ENCODE measurements at places on chromosomes 1 and 21.
A peak's percentile ranks its signal among the peaks of the same experiment; 100 is the strongest.

DNA sequence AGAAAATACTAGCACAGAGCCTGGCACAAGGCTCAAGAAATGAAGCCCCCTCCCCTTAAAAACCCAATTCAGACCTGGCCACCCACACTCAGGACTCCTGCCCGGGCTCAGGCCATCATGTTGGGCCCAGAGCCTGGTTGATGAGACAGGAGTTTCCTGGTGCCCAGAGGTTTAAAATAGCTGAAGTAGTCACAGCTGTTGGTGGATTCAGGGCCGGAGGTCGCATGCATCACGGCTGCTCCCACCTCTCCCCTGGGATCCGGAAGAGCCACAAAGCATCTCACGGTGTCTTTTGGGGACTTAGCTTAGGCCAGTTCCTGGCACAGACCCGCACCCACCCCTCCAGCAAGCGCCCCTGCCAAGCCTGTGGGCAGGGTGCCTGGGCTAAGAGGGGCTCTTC is 2.6 kb upstream of the PADI2 start:
- DNase-seq, result no peak

- DNase-seq, result no peak
Observed at GRCh38 chr1:160116283-160117147, 956 bp downstream of the ATP1A2 start.

DNA sequence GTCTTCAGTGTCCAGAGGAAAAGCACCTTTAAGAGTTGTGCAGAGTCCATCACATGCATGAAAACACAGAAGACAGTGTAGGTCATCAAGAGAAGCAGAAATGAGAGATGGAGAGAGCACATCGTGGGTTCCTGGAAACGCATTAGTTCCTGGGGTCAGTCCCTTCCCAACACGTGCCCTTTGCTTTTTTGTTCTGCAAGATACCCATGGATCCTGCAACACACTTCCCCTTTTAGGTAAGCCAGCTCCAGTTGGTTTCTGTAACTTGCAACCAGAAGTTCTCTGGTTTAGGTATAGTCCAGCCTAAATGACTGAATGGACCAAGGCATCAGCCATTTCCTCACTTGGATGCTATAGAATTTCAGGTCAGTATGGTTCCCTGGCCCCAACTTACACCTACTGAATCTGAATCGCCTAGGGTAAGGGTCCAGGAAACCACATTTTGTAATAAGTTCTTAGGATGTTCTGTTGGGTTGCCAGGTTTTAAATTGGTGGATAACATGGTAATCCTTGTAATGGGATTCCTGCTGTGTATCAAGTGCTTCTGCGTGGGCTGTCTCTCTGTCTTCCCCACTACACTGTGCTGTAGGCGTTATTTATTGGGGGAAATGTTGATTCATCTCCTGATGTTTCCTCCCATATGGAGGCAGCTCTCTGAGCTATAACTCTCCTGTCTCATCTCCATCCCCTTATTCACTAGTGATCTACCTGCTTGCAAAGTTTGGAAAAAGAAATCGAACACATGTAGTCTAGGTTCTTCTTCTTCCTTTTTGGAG is 230.6 kb downstream of the TNR start:
- no peak for DNase-seq

DNA sequence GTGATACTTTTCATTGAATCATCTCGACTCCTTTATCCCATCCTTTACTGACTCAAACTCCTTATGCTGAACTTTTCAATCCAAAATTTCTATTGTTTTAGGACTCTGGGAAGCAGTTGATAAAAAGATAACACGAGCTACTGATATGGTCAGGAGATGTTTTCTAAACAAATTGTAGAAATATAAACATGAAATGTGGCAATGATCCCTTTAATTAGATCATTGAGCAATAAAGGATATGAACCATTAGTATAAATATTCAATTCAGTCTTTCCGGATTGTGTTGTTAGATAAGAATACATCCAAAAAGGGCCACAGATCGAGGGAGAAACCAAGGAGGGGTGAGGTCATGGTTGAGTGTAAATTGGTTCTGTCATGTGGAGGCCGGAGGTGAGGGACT is 88.4 kb downstream of the NID1 start:
- no peak for DNase-seq

GRCh38 chr21:16370186-16370585 is 640.4 kb downstream of the USP25 start:
- no peak for DNase-seq

DNA sequence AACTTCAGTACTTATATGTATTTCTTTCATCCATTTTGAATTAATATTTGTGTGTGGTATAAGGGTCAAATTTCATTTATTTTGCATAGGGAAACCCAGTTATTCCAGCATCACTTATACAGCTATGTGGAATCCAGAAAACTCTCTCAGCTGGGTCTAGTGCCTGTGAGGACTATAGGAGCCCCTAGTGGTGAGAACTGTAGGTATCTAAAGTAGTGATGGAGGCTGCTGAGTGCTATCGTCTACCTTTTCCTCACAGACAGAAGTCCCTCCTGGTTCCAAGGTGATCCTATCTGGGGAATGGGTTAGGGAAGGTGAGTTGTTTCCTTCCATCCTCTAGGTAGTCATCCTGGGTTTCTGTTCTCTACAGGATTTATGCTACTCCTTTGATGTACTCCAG is 352.0 kb upstream of the C1orf87 start:
- no peak for DNase-seq

DNA sequence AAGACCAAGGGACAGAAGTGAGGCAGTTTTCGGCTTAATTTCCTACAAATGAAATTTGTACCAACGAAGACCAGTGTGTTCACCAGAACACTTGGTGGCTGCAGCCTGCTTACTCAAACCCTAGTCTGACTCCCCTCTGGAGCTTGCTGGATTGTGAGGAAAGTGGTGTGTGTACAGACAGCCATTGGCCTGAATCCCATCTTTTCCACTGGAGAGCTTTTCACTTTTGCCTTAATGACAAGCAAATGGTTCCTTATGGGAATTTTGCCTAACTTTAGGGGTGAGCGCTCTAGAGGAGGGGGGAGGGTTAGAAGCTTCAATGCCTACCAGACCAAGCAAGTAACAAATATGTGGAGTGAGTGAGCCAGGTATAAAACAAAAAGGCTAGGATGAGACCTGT is 17.3 kb downstream of the METTL13 start:
- DNase-seq, result no peak

DNA sequence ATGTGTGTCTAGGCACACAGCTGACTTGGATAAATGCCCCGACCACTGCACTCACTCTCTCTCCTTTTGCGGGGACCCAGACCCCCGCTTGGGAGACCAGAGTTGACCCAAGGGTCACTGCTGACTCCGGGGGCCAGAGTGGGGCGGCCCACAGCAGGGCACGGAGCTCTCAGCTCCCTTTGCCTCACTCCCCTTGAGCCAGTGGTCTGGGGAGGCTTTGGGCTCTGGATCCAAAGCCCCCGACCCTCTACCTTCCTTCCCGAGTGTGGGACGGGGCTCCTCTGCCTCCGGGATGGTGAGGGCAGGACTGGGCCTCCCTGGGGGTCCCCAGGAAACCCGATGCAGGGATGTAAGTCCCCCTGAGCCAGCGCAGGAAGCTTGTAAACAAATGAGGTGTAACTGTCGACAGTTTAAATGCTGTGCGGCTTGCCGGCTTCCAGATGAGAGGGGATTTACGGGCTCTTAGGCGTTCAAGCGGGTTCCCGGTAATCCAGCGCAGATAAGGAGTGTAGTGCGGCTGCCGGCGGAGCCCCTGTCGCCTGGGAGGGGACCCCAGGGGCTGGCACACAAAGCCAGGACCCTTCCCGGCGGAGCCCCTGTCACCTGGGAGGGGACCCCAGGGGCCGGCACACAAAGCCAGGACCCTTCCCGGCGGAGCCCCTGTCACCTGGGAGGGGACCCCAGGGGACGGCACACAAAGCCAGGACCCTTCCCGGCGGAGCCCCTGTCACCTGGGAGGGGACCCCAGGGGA is 7.4 kb downstream of the ACTRT2 start:
- no peak for DNase-seq

- no peak for DNase-seq
Observed at GRCh38 chr1:3176820-3177219, 107.8 kb downstream of the PRDM16 start.

DNA sequence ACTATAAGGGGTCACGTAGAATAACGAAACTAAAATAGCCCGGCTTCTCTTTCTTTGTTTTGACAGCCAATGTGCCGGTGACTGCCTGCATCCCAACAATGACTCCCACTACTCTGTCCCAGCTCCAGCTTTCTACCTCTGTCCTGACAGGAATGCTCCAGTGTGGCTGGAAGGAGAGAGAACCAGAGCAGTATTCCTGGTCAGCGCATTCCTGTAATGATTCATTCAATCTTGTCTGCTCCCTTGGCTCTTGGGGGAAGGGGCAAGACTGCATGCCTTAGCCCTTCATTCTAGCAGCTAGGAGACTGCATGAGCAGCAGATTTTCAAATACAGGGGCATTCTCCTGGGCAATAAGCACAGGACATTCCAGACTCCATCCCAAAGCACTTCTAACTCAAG is 132.1 kb upstream of the PRMT6 start:
- DNase-seq, result no peak

GRCh38 chr1:96842215-96842614 is 120.6 kb downstream of the PTBP2 start:
- no peak for DNase-seq

- no peak for DNase-seq
Observed at GRCh38 chr1:51642739-51643142, 25.8 kb downstream of the OSBPL9 start.

DNA sequence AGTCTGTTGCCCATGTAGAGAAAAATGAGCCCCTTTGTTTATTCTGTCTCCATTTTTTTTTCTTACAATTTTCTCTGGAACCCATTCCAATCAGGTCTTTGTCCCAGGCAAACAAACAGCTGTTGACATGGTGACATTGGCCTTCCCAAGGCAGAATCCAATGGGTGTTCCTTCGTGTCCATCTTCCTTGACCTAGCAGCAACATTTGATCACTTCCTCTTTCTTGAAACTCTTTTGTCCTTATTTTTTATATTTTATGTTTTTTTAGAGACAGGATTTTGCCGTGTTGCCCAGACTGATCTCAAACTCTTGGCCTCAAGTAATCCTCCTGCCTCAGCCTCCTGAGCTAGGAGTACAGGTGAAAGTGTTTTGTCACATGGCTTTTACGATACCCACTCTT is 65.4 kb upstream of the CACNA1E start:
- DNase-seq, result no peak

DNA sequence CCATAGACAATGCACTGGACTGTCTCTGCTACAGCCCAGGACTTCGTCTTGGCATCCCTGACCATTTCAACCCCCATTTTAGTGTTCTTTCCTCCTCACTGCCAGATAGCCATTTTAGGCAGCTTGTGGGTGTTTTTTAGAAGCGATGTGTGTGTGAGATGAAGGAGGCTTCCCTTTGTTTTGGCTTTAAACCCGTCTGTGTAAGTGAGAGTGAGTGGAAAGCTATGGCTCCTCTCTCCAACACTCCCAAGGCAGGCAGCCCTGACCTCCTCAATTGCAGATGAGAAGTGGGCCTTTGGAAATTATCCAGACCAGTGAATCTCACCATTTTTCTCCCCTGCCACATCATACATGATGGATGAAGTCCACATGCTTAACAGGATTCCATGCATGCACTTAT is 70.3 kb upstream of the PGBD5 start:
- DNase-seq, result no peak

DNA sequence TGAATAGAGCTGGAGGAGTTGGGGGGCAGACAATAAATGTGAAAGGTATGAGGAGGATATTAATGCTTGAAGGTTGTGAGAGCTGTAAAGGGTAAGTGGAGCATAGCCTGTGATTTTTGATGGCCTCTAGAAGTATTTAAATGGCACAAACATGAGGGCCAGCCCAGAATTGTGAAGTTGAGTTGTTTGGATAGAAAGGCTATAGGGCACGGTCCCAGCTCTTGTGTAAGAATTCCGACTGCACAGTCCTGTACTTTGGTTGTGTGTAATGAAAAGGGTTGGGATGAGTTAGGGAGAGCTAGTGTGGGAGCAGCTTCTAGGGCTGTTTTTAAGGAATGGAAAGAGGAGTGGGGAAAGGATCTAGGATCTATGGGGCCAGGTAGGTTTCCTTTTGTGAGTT is 665.5 kb downstream of the USP25 start:
- no peak for DNase-seq

DNA sequence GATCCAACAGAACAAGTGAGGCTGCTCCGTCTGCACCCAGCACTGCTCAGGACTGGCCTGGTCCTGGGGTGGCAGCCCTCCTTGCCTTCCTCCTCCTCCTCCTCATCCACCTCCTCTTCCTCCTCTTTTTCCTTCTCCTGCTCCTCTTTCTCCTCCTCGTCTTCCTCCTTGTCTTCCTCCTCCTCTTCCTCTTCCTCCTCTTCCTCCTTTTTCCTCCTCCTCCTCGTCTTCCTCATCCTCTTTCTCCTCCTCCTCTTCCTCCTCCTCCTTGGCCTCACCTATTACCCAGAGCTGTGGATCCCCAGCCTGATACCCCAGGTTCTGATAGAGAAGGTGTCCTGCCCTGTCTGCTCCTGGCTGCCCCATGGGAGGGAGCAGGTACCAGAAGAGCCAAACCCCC is 16.6 kb upstream of the MFN2 start:
- DNase-seq, result no peak

DNA sequence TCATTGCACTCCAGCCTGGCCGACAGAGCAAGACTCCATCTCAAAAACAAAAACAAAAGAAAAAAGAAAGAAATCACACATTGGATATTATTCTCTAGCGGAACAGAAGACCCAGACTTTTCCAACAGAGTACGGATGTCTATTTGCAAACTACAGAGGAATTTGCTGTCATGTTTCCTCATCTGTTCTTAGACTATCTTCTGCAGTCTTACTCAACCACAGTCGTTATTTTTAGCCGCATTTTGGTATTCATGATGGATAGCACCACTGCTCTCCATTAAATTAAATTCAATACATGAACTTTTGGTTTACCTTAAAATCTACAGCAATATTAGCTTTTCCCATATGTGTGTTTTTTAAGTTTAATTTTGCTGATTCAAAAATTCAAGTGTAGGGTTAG is 14.2 kb upstream of the HEATR1 start:
- DNase-seq, result no peak

DNA sequence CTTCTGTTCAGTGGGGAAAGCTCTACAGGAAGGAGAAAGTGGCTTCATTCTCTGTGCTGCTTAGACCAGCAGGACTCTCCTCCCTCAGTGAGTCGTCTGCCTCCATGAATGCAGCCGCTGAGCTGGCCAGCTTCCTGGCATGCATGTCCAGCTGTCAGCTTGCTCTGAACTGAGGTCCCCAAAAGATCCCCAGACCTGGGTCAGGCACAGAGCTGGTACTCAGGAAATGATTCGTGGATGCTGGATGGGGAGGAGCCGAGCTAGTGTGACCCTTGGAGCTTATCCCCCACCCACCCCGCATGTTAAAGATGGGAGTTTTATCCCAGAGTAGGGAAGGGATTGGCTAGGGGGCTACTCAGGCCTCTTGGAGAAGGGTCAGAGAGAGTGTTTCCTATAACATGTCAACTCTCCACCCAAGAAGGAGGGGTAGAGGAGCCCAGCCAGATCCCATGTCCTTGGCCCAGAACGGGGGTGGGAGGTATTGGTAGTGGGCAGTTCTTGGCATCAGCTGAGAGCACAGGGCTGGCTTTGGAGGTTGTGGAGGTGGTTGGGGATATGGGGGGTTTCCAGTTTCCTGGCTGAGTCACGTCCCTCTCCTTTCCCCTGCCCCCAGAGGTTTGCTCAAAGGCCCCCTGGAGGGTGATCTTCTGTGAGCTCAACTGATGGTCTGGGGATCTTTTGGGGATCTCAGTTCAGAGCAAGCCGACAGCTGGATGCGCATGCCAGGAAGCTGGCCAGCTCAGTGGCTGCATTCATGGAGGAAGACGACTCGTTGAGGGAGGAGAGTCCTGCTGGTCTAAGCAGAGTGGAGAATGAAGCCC is 110.1 kb downstream of the FOXD2 start:
- no peak for DNase-seq

GRCh38 chr21:43866260-43866629 is 1.2 kb downstream of the AGPAT3 start:
- DNase-seq, result peak; percentile 32

GRCh38 chr1:214603819-214604252 is 841 bp downstream of the CENPF start:
- peak; percentile 34 for DNase-seq
